Hematopoietic multipotent progenitor cell (in vitro differentiated cells): ENCODE measurements at places on chromosomes 11 and 22. TPM values are rescaled to one million over a fixed set of nuclear protein-coding genes. Genes with fewer than 3 reads are reported as not detected.

Gene MS4A7
- 3.8 TPM for total RNA-seq

Gene OR52H1
- total RNA-seq, result 4.3 TPM

Gene MRTFA
- 84.3 TPM for total RNA-seq

Gene CD3G
- total RNA-seq, result under 0.01 TPM

Gene PLAAT4
- 52.0 TPM for total RNA-seq

Gene PATE4
- total RNA-seq, result not detected

Gene TBX10
- not detected for total RNA-seq

Gene OR51B2
- 0.27 TPM for total RNA-seq

Gene ZNF214
- 1.3 TPM for total RNA-seq

Gene GALNT18
- total RNA-seq, result 0.54 TPM

Gene PRRG4
- total RNA-seq, result 1.3 TPM

Gene BBOX1
- total RNA-seq, result not detected

Gene C11orf86
- not detected for total RNA-seq

Gene BET1L
- 27.2 TPM for total RNA-seq

DNA sequence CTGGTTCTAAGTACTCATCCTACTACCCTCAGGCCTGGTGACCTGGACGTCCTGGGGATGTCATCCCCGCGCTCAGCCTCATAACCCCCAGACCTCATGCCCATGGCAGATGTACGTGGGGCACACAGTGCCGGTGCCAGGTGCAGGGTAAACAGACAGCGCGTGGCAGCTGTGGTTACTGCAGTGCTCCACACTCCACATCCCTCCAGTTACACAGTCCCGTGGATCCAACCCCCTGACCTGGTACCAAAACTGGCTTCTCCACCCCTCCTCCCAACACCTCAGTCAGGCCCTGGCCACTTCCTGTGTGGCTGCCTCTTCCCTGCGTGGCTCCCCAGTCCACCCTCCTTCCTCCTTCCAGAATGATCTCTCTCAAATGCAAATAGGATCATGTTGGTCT is 95.2 kb downstream of the DSCAML1 start:
- no peak for DNase-seq

DNA sequence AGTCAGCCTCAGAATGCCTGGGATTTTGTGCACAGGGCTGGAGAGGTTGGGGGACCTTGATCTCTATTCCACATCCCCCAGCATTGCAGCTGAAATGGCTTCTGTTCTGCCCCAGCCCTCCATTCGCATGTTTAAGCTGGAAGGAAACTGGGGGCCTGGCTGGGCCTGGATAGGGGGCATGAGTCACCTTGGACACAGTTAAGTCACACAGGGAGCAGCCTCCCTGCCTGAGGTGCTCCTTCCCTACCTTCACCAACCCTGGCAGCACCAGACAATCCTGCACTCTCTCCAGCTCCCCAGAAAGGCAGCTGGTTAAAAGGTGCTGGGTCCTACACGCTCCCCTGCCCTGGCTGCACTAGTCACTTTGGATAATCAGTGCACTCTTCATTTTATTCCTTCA is 763 bp downstream of the SMIM45 start:
- DNase-seq, result no peak

- DNase-seq, result no peak
Measured at GRCh38 chr11:33569333-33569732, 131.3 kb downstream of the C11orf91 start.

DNA sequence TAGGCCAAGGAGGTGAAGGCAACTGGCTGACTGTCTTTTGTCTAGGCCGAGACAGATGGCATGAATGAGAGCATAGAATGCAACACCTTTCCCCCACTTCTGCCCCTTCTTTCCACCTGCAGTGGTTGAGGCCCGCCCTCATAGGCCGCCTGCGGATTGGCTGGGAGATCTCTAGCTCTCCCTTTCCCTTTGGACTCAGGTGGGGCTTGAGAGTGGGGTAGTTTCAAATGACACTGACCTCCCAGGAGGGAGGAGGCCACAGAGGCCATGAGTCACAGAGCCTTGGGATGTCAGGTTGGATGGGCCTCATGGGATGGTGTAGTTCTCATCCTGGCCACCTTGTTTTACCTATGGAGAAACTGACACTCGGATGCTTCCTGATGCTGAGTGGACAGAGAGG is 9.1 kb downstream of the MICAL2 start:
- no peak for DNase-seq

DNA sequence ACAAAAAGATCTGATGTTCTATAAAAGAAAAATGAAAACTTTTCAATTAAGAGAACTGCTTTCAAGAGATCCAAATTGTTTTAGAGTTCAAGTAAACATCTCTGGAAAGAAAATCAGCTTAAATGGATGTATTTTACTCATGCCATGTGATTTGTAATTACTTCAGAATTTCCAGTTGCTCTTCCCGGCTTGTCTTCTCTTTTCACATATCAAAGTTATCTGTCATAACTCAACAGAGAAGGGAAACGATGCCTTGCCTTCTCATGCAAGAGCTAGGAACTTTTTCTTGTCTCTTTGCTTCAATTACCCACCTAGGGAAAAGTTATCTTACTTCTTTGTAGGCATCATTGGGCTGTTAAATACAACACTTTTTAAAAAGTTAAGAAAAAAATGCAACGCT is 255.2 kb upstream of the POU2AF2 start:
- DNase-seq, result no peak

DNA sequence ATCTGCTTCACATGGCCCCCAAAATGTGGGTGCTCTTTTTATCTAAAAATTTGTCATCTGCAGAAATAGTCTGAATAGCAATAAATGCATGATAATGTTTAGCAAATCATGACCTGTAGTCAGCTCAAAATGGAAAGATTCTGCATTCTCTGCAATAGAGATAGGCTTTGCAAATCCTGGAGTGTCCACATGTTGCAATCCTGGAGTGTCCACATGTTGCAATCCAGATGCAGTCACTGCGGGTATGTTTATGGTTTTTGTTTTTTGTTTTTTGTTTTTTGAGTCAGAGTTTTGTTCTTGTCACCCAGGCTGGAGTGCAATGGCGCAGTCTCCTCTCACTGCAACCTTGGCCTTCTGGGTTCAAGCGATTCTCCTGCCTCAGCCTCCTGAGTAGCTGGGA is 20.2 kb upstream of the LRRC32 start:
- DNase-seq, result no peak

GRCh38 chr11:17531636-17532113 is 12.5 kb downstream of the USH1C start:
- DNase-seq, result no peak

GRCh38 chr11:122100037-122100755 is 15.8 kb downstream of the BLID start:
- DNase-seq, result peak; percentile 28

GRCh38 chr11:2927121-2927800 is 2.0 kb downstream of the PHLDA2 start:
- DNase-seq, result no peak

- DNase-seq, result no peak
Measured at GRCh38 chr22:34390400-34390799, 470.1 kb upstream of the LARGE1 start.

- no peak for DNase-seq
Measured at GRCh38 chr11:62552485-62553079, 6.0 kb upstream of the AHNAK start.

DNA sequence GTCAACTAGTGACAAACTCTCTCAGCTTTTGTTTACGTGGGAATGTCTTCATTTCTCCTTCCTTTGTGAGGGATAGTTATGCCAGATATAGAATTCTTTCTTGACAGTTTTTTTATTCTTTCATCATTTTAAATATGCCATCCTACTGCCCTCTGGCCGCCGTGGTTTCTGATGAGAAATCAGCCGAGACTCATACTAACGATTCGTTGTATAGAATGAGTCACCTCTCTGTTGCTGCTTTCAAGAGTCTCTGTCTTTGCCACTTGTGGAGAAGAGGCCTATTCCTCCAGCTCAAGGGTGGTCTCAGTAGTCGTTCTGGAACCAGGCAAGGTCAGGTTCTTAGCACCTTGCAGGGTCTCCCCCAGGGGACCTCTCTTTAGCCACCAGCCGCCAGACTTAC is 8.0 kb downstream of the MYO7A start:
- no peak for DNase-seq

- DNase-seq, result no peak
Measured at GRCh38 chr11:117887431-117888138, 11.1 kb upstream of the FXYD6 start.

DNA sequence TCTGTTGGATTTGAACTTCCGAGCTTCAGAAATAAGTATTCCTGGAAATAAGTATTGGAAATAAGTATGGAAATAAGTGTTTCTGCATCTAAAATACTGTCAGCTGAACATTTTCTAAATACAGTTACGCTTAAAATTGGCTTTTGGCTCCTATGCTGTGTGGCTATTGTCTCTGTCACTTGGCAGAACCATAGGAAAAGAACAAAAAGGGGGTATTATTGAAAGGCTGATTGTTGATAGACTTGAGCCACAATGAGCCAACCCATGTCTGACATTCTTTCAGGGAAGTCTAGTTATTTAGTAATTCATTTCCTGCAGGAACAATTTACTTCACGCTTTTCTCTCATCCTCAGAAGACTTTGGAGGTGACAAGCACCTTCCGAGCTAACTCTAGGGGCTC is 32.5 kb upstream of the LARGE1 start:
- DNase-seq, result no peak

DNA sequence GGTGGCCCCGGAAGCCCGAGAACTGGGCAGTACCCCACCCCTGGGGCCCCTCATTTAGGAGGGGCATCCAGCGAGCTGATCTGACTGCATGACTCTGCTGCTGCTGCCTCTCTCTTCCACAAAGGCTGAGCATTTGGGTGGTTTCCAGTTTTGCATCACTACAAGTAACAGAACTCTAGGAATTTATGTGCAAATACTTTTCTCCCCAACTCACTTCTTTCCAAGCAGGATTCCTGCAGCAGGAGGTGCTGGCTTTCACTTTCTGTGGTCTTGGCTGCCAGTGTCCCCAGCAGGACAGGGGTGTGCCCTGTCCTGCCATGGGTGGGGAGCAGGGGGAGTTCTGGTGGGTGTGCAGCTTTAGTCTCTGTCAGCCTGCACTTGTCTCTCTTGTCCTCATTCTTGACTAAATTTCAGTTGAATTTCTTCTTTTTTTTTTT is 21.2 kb downstream of the UPB1 start:
- no peak for DNase-seq

DNA sequence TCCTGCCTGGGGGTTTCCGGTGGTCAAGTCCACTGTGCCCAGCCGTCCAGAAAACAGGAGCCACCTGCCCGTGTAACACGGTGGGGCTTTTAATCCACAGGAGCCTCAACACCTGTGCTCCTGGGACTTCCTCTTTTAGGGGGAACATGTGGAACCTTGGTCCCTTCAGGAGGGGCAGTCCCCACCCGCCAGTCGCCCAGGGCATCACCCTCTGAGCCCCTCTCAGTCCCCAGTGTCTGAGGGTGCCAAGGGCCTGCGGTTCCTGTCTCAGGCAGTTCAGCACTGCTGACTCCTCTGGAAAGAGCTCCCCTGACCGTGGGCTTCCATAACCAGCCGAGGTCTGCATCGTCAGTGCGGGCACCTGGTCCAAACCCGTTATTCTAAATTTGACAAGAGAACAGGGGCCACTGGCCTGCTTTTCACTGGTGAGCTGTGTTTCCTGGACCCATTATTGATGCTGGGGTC is 15.8 kb downstream of the KRTAP5-5 start:
- no peak for DNase-seq

- DNase-seq, result peak; percentile 45
Measured at GRCh38 chr11:66467034-66467659, 442 bp downstream of the PELI3 start.

DNA sequence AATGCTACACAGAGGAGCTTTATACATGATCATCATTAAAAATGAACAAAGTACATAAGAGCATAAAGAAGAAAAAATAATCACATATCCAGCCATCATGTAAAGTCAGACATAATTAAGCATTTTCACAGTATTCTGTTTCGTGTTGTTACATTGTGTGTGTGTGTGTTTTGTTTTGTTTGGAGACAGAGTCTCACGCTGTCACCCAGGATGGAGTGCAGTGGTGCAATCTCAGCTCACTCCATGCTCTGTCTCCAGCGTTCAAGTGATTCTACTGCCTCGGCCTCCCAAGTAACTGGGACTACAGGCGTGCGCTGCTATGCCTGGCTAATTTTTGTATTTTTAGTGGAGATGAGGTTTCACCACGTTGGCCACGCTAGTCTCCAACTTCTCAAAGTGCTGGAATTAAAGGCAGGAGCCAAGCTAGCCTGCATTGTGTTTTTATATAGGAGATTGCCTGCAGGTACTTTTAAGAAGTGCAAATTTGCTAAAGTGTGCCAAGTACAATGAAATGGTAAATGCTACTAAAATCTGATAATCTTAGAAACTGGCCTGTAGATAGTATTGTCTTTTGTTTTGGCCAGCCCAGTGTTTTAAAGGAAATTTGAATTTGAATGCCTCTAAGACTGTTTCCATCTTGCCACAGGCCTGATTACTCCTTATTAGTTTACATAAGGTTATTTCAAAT is 7.8 kb downstream of the CTSC start:
- no peak for DNase-seq

- no peak for DNase-seq
Measured at GRCh38 chr11:4115128-4115527, 20.5 kb downstream of the RRM1 start.

DNA sequence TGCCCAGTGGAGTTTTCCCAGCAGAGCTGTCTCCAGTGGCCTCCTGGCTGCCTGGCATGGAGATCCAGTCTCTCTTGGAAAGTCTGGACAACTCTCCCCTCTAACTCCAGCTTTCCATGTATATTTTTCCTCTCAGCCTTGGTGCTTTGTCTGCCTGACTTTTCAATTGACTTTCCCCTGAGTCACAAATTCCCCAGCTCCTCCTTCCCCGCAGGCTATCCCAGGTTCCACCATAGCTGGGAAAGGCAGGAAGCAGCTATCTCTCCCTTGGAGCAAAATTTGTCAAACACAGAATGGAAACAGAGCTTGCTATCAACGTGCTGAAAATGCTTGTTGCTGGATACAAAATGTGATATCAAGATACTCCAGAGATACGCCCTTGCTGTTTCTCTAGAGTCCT is 384.8 kb downstream of the TMEM135 start:
- DNase-seq, result no peak

DNA sequence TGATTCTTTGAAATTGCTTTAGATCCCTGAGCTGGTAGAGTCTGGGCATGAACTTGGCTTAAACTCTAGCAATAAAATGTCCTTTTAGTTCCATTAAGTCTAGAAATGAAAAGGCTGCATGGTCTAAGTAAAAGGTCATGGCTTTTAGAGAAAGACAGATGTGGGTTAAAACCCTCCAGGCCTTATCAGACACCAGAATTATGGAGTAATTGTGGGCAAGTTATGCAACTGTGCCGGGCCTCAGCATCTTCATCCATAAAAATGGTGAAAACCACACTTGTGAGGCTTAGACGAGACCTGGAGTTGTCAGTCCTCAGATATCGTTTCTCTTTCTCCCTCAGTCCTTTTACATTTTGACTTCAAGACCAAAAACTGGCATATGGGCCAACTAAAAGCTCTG is 597.9 kb upstream of the KIRREL3 start:
- no peak for DNase-seq

GRCh38 chr11:68372114-68372513 is 59.7 kb downstream of the LRP5 start:
- no peak for DNase-seq
